Spleen (tissue), 13 donors: ENCODE measurements at places on chromosomes 16 and 17. TPM values are rescaled to one million over a fixed set of nuclear protein-coding genes. Genes with fewer than 3 reads are reported as not detected.

Gene CLEC3A
- not detected for total RNA-seq

Gene EVPLL
- not detected for total RNA-seq

Gene PRDM7
- total RNA-seq, result not detected

Gene PRAC2
- not detected for total RNA-seq

Gene HSF4
- 16.9 TPM for total RNA-seq

Gene DPEP3
- total RNA-seq, result 0.94 TPM

Gene TBC1D3L
- 24.5 TPM for total RNA-seq

GRCh38 chr16:27822529-27822928, 241.0 kb downstream of the GSG1L start:
- no peak overlapping the region for H3K27ac ChIP-seq
- no peaks in the 10 kb centered on the region for H3K4me1 ChIP-seq
- DNase-seq, result peak; percentile 16
- H3K27me3 ChIP-seq, result no peaks in the 10 kb centered on the region

- peaks cover 22% of the 10 kb centered on the region for H3K4me1 ChIP-seq
- no peaks in the 10 kb centered on the region for H3K27me3 ChIP-seq
- no peak for DNase-seq
- no peak overlapping the region for H3K4me3 ChIP-seq
- H3K27ac ChIP-seq, result peak overlapping the region; percentile 77
- peaks cover 100% of the 10 kb centered on the region for H3K36me3 ChIP-seq
These were observed 761 bp upstream of the LAT start for GRCh38 chr16:28984091-28984490.

GRCh38 chr17:56441308-56441707, 152.2 kb upstream of the NOG start:
- H3K4me1 ChIP-seq, result no peaks in the 10 kb centered on the region
- no peak for DNase-seq
- H3K27me3 ChIP-seq, result no peaks in the 10 kb centered on the region
- no peak overlapping the region for H3K27ac ChIP-seq

- H3K4me1 ChIP-seq, result peaks cover 10% of the 10 kb centered on the region
- no peaks in the 10 kb centered on the region for H3K36me3 ChIP-seq
- no peaks in the 10 kb centered on the region for H3K27me3 ChIP-seq
- H3K4me3 ChIP-seq, result no peak overlapping the region
These were observed 12.1 kb downstream of the TTLL6 start for GRCh38 chr17:48804936-48805411.

DNA sequence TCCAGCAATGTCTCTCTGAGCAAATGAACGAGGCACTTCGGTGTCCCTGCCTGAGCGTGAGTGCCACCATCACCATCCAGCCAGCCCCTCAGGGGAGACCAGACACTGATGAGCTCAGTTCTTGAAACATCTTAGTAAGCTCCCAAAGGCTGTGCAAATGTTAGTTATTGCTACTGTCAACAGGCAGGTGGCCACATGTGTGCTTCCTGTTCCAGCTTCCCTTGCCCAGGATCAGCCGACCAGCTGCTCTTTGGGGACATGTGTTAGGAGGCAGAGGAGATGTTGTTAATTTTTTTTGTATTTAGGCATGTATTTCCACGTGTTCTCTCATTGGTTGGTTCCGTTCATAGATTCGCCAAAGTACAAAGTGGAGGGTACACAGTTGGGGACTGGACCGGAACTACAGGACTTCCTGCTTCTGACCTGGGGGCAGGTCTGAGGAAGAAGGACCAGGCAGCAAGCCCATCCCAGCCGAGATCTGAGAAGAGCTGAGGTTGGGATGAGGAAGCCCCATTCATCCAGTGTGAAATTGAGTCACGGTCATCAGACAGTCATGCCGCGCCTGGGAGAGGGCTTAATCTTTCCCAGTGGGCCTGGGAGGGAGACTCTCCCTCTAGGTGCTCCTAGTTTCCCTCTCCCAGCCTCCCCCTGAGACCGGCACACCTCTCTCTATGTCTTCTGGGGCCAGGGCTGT, 3.8 kb downstream of the TTYH2 start:
- peaks cover 15% of the 10 kb centered on the region for H3K4me1 ChIP-seq
- H3K27ac ChIP-seq, result no peak overlapping the region
- DNase-seq, result no peak

DNA sequence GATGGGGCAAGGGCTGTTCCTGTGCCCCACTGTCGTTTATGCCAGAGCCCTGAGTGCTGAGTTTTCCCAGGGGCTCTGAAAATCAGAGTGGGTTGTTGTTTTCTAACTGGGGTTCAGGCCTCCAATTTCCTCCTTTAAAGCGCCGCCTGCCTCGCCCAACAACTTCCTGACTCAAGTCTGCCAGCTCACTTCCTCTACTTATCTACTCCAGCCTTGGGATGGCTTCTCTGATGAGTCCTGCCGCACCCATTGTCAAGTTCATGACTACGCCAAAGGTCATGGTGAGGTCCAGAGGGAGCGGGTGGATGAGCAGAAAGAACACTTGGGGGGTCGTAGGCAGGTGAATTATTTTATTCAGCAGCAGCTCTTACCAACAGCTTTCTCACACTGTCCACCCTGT, 104.7 kb downstream of the UTP18 start:
- peaks cover 16% of the 10 kb centered on the region for H3K27me3 ChIP-seq
- H3K36me3 ChIP-seq, result no peaks in the 10 kb centered on the region
- H3K4me1 ChIP-seq, result no peaks in the 10 kb centered on the region
- H3K27ac ChIP-seq, result no peak overlapping the region
- H3K4me3 ChIP-seq, result no peak overlapping the region
- no peak for DNase-seq

DNA sequence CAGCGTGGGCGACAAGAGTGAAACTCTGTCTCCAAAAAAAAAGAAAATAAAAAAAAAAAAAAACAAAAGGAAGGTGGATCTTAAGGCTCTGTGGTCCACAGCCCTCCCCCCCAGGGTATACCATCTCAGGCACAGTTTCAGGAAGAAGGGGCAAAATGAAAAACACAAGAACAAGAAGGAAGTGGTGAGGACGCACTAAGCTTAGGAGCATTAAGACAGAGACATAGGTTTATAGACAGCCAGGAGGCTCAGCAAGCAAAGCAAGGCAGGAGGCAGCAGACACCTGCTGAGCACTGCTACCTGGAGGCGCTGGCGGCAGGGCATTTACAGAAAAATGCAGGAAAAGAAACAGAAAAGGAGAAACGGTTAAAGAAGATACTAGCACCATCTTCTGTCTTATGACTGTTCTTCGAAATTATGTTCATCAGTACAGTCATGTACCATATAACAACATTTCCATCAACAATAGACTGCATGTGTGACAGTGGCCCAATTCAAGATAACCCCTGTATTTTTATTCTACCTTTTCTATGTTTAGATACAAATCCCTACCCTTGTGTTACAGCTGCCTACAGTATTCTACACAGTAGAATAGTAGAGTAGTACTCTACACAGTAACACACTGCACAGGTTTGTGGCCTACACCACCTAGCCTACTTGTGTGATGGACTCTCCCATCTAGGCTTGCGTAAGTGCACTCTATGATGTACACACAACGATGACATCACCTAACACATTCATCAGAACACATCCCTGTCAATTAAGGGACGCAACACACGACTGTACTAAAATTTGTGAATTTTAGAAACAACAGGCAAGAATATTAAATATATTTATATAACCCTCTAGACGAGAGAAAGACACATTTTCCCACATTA, 62.5 kb downstream of the XPO6 start:
- H3K4me3 ChIP-seq, result no peak overlapping the region
- H3K36me3 ChIP-seq, result peaks cover 99% of the 10 kb centered on the region
- peak overlapping the region; percentile 74 for H3K27ac ChIP-seq
- H3K4me1 ChIP-seq, result peaks cover 78% of the 10 kb centered on the region

- H3K27ac ChIP-seq, result no peak overlapping the region
- no peaks in the 10 kb centered on the region for H3K36me3 ChIP-seq
- H3K4me1 ChIP-seq, result no peaks in the 10 kb centered on the region
- no peaks in the 10 kb centered on the region for H3K27me3 ChIP-seq
These were observed 212.8 kb upstream of the CDH8 start for GRCh38 chr16:62249069-62249468.

DNA sequence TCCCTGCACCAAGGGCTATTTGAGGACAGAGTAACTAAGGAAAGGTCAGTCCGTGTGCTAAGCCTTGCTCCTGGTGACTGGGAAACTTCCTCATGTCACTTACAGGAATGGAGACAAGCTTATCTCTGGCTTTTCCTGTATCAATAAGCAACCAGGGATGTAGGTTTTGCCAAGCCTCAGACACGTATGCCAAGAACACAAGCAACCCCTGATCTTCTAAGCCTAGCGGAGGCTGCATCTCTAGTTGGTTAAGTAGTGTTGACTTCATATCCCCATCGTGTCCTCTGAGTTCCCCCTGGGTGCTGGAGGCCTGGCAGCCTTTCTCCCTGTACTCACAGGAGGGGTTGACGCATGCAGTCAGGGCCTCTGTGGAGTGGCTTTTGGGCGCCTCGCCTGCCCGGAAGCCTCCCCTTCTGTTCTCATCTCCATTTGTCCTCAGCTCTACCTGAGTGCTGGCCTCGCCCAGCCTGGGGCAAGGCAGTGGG, 1.4 kb upstream of the C1QTNF1 start:
- H3K36me3 ChIP-seq, result no peaks in the 10 kb centered on the region
- no peak overlapping the region for H3K4me3 ChIP-seq
- H3K27ac ChIP-seq, result peak overlapping the region; percentile 60
- peaks cover 49% of the 10 kb centered on the region for H3K27me3 ChIP-seq
- H3K4me1 ChIP-seq, result peaks cover 78% of the 10 kb centered on the region

- H3K36me3 ChIP-seq, result peaks cover 92% of the 10 kb centered on the region
- DNase-seq, result no peak
- H3K4me1 ChIP-seq, result peaks cover 4% of the 10 kb centered on the region
These were observed 63.4 kb downstream of the CLEC16A start for GRCh38 chr16:11007714-11008280.

DNA sequence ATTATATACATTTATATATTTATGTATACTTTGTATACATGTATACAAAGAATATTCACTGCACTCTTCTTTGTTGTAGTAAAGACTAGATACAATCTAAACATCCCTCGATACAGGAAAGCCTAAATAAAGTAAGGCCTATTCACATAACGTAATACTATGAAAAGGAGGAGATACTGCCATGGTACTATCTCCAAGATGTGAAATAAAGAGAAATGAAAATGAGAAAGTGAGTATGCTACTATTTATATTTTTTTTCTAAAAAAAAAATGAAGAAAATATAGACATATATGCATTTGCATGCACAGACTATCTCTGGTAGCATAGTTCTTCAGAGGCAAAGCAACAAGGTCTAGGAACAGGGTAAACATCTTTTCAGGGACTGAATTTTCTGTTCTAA, 19.4 kb downstream of the CFDP1 start:
- peaks cover 15% of the 10 kb centered on the region for H3K4me1 ChIP-seq
- no peaks in the 10 kb centered on the region for H3K27me3 ChIP-seq
- peaks cover 42% of the 10 kb centered on the region for H3K36me3 ChIP-seq
- H3K27ac ChIP-seq, result no peak overlapping the region

DNA sequence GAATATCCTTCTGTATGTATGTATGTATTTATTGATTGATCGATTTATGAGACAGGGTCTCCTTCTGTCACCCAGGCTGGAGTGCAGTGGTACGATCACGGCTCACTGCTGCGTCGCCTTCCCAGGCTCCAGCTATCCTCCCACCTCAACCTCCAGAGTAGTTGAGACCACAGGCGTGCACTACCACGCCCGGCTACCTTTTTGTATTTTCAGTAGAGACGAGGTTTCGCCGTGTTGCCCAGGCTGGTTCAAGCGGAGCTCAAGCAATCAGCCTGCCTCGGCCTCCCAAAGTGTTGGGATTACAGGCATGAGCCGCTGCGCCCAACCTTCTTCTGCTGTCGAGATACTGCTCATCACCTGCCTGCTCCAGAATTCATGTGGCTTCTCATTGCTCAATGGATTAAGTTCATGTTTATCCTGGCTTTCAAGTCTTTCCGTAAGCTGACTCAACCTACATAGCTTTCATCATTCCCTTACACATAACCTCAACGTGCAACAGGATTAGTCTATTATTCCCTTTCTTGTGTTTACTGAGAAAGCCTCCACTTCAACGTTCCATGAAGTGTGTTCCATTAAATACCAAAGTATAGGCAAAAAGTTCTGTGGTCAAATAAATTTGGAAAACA, 13.6 kb downstream of the TAC4 start:
- no peaks in the 10 kb centered on the region for H3K27me3 ChIP-seq
- DNase-seq, result no peak
- no peak overlapping the region for H3K4me3 ChIP-seq
- peaks cover 84% of the 10 kb centered on the region for H3K36me3 ChIP-seq
- peaks cover 31% of the 10 kb centered on the region for H3K4me1 ChIP-seq

DNA sequence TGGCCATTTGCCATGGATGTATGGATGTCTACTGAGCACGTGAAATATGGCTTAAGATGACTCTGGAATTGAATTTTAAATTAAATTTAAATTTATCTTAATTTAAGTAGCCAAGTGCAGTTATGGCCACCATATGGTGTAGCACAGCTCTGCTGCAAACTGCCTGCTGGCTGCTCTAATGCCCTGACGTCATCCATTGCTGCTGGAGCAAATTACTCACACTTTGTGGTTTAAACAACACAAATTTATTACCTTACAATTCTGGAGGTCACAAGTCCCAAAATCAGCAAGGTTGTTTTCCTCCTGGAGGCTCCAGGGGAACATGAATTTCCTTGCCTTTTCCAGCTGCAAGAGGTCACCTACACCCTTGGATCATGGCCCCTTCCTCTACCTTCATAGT, 679.3 kb upstream of the EEF2KMT start:
- no peak for DNase-seq
- no peaks in the 10 kb centered on the region for H3K27me3 ChIP-seq
- H3K36me3 ChIP-seq, result no peaks in the 10 kb centered on the region
- no peak overlapping the region for H3K4me3 ChIP-seq
- no peak overlapping the region for H3K27ac ChIP-seq

- no peaks in the 10 kb centered on the region for H3K36me3 ChIP-seq
- no peaks in the 10 kb centered on the region for H3K27me3 ChIP-seq
- no peak overlapping the region for H3K4me3 ChIP-seq
- DNase-seq, result no peak
- no peak overlapping the region for H3K27ac ChIP-seq
- peaks cover 30% of the 10 kb centered on the region for H3K4me1 ChIP-seq
These were observed 209.7 kb downstream of the CCDC182 start for GRCh38 chr17:57535249-57535966.

DNA sequence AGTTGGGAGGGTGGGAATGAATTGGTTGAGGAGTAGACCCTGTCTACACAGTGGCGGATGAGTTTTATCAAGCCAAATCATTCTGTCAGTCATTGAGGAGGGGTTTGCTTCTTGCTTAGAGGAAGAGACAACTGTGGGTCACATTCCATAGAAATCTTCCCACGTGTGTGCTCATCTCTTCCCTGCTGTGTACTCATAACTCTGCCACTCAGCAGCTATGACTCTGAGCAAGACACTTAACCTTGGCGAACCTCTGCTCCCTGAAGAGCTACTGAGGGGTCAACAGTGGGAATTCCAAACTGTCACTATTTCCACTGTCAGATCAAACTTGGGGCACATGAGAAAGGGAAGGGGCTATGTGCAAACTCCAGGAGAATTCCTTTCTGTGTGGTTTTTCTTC, 72.6 kb upstream of the COX10 start:
- no peak overlapping the region for H3K4me3 ChIP-seq
- no peaks in the 10 kb centered on the region for H3K4me1 ChIP-seq
- H3K27ac ChIP-seq, result peak overlapping the region; percentile 54
- no peaks in the 10 kb centered on the region for H3K36me3 ChIP-seq

GRCh38 chr17:74354123-74354522, 7.5 kb downstream of the BTBD17 start:
- no peak overlapping the region for H3K4me3 ChIP-seq
- peaks cover 24% of the 10 kb centered on the region for H3K4me1 ChIP-seq
- peak; percentile 88 for DNase-seq
- peaks cover 89% of the 10 kb centered on the region for H3K27me3 ChIP-seq
- H3K27ac ChIP-seq, result peak overlapping the region; percentile 23
